ENCODE measurements at places on chromosomes 3 and 15. TPM values are rescaled to one million over a fixed set of nuclear protein-coding genes. Genes with fewer than 3 reads are reported as not detected.

The PGBD4 gene
- total RNA-seq, result 1.2 TPM

The ANKDD1A gene
- 3.3 TPM for total RNA-seq

The CORO2B gene
- total RNA-seq, result 0.50 TPM

The GPR27 gene
- total RNA-seq, result 29.1 TPM

The ETFA gene
- 68.6 TPM for total RNA-seq

The LRRIQ4 gene
- total RNA-seq, result not detected

GRCh38 chr3:186626254-186626847, 13.5 kb downstream of the AHSG start:
- H3K4me1 ChIP-seq, result no peaks in the 10 kb centered on the region
- no peak overlapping the region for H3K4me3 ChIP-seq
- H3K27me3 ChIP-seq, result no peaks in the 10 kb centered on the region

DNA sequence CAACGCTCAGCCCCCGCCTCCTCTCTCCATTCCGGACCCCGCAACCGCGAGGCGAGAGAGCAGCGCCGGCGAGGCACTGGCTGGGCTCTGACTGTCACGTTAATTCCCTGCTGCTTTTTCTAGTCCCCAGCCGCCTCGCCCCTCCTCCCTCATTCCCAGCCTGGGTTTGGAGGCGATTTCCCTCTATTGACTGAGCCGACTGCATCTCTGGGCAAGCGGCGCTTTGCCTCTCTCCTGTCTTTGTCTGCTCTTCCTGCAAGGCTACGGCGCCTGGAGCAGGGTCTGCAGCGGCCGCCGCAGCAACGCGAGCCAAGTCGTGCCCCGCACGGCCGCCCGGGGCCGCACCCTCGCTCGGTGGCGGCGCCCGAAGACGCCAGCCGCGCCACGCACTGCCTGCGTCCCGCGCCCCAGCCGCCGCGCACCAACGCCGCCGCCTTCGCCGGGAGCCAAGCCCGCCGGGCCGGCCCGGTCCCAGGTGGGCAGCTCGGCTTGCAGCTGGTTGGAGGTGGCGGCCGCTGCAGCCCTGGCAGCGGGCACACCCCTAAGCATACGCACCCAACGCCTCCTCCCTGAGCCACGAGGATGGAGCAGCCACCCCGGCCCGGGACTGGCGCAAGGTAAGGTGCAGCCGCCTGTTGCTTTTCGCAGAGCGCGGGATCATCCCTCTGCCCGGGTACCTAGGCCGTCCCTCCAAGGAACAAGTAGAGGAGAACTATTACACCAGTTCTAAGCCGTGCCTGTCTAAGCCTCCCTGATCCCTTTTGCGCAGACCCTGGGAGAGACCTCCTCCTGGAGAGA, at the start of gene LRRC3B:
Gene LRRC3B, plus strand, starts transcription at position 152 of the 798 bp plus-strand sequence. CDS start 86,901 bp downstream, outside the sequence.
- no peak within 1 kb of the TSS for H3K27ac ChIP-seq
- H3K4me1 ChIP-seq, result no peaks in the 10 kb centered on the region
- H3K4me3 ChIP-seq, result no peak within 1 kb of the TSS
- peaks cover 13% of the 10 kb centered on the region for H3K27me3 ChIP-seq

DNA sequence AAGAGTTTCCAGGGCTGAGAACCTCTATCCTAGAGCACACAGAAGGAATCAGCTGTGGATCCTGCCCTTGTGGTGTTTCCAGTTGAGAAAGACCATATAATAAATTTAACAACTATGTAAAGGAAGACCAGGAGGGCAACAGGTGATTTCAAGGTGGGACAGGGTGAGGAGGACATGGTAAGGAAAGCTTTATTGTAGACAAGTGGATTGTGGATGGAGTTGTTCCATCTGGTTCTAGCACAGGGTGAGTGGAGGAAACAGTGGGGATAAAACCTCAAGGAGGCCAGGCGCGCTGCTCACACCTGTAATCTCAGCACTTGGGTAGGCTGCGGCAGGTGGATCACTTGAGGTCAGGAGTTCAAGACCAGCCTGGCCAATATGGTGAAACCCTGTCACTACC, 17.1 kb downstream of the SIAH2 start:
- no peaks in the 10 kb centered on the region for H3K36me3 ChIP-seq
- peaks cover 10% of the 10 kb centered on the region for H3K4me1 ChIP-seq
- H3K4me3 ChIP-seq, result no peak overlapping the region
- no peak for DNase-seq
- no peaks in the 10 kb centered on the region for H3K27me3 ChIP-seq

- no peak overlapping the region for H3K27ac ChIP-seq
- H3K27me3 ChIP-seq, result no peaks in the 10 kb centered on the region
- no peaks in the 10 kb centered on the region for H3K4me1 ChIP-seq
- H3K4me3 ChIP-seq, result no peak overlapping the region
- DNase-seq, result no peak
These were observed 265.6 kb downstream of the FOXP1 start for GRCh38 chr3:71317749-71318457.

All from prostate gland (tissue), 2 donors.